ENCODE measurements at places on chromosomes 6 and 20.

DNA sequence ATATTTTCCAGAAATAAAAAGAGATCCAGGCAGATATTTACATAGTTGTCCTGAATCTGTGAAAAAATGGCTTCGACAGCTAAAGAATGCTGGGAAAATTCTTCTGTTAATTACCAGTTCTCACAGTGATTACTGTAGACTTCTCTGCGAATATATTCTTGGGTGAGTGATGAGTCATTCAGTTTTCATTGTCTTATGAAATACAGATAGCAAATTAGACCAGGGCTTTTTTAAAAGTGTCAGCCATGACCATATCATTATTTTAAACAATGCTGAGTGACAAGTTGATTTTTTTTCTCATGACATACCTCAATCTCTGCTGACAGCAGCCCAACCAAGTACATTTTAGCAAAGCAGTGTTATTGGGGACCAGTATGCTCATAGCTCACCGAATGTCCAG, 32.8 kb downstream of the TSPYL4 start:
- no peak for DNase-seq

DNA sequence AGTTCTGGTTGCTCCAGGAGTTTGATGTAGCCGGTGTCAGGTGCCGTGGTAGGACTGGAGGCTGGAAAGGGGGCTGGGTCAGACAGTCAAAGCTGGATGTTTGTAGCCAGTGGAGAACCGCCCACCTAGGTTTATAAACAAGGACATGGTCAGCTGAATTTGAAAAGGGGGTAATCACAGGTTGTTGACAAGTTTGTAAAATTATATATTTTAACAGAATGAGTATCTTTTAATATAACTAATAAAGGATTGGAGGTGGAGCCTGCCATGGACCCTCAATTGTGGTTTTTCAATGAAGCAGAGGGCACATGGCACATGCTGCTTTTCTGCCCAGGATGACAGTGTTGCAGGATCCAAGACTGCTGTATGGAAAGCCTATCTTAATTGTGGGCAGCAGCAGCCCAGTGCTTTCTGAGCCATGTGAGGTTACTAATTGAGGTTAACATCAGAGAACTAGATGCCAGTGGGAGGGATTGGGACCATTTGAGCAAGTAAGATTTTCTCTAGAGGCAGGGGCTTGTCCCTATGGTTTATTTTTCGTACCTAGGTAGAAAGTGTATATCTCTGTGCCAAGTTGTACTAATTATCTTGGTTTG, 9.7 kb downstream of the HECA start:
- no peak for DNase-seq

DNA sequence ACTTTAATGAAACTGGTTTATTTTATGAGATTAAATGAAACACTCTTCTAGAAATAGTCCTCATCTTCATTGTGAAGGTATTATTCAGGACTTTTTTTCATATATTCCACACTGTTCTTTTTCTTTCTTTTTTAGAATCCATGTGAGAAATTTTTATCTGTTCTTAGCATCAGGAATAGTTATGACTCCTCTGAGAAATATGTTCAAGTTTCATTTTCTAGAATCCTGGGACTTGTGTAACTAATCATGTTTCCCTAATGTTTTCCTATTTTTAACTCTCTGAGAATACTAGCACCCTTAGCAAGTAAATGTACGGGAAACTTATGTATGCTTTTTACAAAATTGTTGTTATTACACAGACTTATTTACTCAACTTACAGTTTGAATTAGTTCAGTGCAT, 407.8 kb downstream of the CBLN4 start:
- DNase-seq, result no peak

- peak; percentile 29 for DNase-seq
Measured at GRCh38 chr6:135458051-135458450, 39.5 kb downstream of the AHI1 start.

GRCh38 chr6:16466800-16467553, 228.6 kb downstream of the GMPR start:
- DNase-seq, result no peak

DNA sequence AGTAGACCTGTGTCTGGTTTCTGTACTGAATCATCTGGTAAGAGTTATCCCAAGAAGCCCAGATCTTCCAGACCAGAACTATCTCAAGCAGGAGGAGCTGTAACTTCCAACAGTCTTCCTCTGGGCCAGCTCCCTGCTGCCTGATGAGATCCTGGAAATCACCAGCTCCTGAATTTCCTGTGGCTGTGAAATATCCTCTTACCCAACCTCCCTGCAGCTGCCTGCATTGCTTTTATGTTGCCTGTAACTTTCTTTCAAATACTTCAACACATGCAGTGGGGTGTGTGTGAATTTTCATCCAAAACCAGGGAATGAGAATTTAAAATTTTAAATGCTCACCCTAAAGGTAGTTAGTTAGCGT, 160.5 kb upstream of the LAMP5 start:
- DNase-seq, result peak; percentile 14

DNA sequence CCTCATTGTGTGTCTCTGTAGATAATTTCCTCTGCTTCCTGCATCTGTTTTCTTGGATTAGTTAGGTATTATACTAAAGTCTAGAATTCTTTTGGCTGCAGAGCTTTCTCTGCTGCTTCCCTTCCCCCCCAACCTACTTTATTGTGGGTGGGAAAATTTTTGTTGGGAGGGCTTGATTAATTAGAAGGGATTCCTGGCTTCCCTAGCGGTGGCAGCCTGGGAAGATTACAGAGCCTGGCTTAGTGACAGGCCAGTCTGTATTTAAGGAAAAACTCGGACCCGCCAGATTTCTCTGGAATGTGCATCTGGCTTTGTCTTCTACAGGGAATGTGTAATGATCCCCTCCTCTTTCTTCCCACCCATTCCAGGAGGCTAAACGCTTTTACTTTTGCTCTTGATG, 31.2 kb downstream of the SLX4IP start:
- DNase-seq, result no peak

All from AG08395 (cell line).